ENCODE measurements at places on chromosomes 3 and 15. TPM values are rescaled to one million over a fixed set of nuclear protein-coding genes. Genes with fewer than 3 reads are reported as not detected.

The LOXL1 gene
- polyA plus RNA-seq: 114 TPM

The EXD1 gene
- not detected for polyA plus RNA-seq

The RETNLB gene
- not detected for polyA plus RNA-seq

The GP9 gene
- polyA plus RNA-seq: not detected

- no peak for DNase-seq
These were observed 4.1 kb downstream of the PBRM1 start for GRCh38 chr3:52681596-52681995.

- DNase-seq: peak; percentile 71
These were observed 99.8 kb upstream of the CPNE4 start for GRCh38 chr3:132134611-132135010.

GRCh38 chr15:95024351-95024750 is 793.0 kb downstream of the MCTP2 start:
- DNase-seq: peak; percentile 7

- DNase-seq: no peak
These were observed 193.4 kb downstream of the ZNF621 start for GRCh38 chr3:40718209-40718608.

GRCh38 chr3:52401021-52401420 is 43.9 kb downstream of the SEMA3G start:
- no peak for DNase-seq

DNA sequence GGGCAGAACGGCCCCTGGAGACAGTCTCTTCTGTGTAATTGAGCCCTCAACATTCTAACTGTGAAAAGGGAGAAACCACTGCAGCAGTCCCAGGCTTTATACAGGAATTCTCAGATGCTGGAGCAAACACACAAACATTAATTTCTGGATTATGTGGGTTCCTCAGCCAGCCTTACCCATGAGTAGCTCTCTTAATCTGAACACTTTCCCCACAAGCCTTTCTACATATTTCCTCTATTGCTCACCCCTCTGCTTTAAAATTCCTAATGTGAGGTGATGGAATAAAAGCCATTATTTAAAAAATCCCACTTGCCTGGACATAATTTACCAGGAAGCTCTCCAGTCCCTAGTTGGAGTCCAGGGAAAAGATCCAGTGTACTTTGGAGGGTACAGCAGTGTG is 139.0 kb downstream of the CTNNB1 start:
- no peak for DNase-seq

GRCh38 chr3:42368861-42369260 is 41.5 kb downstream of the LYZL4 start:
- no peak for DNase-seq
